ENCODE measurements at places on chromosomes 3 and 15. TPM values are rescaled to one million over a fixed set of nuclear protein-coding genes. Genes with fewer than 3 reads are reported as not detected.

Gene SAMMSON
- total RNA-seq: not detected

Gene ADIPOQ
- not detected for total RNA-seq

- H3K36me3 ChIP-seq: no peaks in the 10 kb centered on the region
- H3K27ac ChIP-seq: peak overlapping the region; percentile 83
- peak; percentile 75 for DNase-seq
- H3K27me3 ChIP-seq: no peaks in the 10 kb centered on the region
These were observed 29.3 kb upstream of the TRAK1 start for GRCh38 chr3:42061713-42062380.

DNA sequence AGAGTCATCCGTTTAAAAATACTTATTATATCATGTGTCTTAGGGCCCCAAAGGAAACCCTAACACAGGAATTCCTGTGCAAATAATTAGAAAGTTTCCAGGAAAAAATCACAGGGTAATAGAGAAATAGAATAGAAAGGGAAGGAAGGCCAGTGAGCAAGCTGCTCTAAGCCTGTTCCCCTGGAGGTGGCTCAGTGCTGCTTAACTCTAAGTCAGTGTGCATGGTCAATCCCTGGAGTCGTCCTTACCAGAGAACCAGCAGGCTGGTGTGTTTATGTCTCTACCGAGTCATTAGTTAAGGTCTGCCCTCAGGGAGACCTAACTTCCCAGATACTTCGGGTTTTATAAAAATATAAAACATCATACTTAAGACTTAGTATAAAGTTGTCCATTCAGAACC is 21.0 kb upstream of the MCF2L2 start:
- H3K4me3 ChIP-seq: peak overlapping the region; percentile 80
- peaks cover 28% of the 10 kb centered on the region for H3K4me1 ChIP-seq
- no peaks in the 10 kb centered on the region for H3K27me3 ChIP-seq
- DNase-seq: peak; percentile 56

DNA sequence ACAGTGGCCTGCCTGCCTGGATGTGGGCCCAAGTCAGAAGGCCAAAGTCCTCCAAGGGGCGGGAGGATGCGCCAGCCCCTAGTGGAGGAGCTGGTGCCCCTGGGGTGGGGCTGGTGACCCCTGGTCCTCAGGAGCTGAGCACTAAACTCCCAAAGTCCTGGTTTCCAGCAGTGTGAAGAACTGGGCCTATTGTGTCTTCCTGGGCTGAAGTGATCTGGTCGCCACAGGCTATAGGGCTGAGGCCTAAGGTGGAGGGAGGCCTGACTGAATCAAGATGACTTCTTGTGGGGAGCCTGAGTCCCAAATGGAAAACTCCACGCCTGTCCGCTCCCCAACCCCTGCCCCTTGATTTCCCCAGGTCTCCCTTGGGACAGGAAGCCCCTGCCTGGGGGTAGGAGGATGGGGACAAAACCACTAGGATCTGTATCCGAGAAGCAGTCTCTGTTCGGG is 753 bp upstream of the FES start:
- H3K27me3 ChIP-seq: no peaks in the 10 kb centered on the region
- peak; percentile 60 for DNase-seq
- peak overlapping the region; percentile 66 for H3K4me3 ChIP-seq
- H3K36me3 ChIP-seq: no peaks in the 10 kb centered on the region
- H3K27ac ChIP-seq: peak overlapping the region; percentile 83

DNA sequence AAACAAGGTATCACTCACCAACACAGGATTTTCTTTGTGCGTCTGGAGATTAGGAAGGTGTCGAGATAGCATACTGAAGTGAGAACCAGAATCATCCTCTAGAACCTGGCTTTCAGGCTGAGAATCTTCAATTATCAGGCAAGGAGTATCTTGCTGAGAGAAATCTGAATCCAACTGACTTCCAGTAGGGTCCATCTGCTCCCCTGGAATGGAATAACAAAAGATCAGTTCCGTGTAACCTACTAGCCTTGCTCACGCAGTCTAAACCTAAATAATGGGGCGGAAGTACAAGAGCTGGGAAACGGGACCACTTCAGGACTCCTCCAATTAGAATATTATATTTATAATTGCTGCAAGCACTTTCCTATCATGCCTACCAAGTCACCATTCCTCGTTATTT is 690 bp downstream of the TP53BP1 start:
- H3K4me1 ChIP-seq: peaks cover 19% of the 10 kb centered on the region
- H3K36me3 ChIP-seq: peaks cover 25% of the 10 kb centered on the region
- DNase-seq: peak; percentile 48
- H3K4me3 ChIP-seq: peak overlapping the region; percentile 91
- H3K27me3 ChIP-seq: no peaks in the 10 kb centered on the region

GRCh38 chr15:31300208-31300661 is 26.4 kb upstream of the KLF13 start:
- no peak overlapping the region for H3K4me3 ChIP-seq
- H3K27me3 ChIP-seq: no peaks in the 10 kb centered on the region
- no peak for DNase-seq
- no peaks in the 10 kb centered on the region for H3K36me3 ChIP-seq
- H3K27ac ChIP-seq: no peak overlapping the region
- peaks cover 75% of the 10 kb centered on the region for H3K4me1 ChIP-seq

GRCh38 chr3:156290924-156291271 is 170.5 kb downstream of the KCNAB1 start:
- DNase-seq: no peak
- no peak overlapping the region for H3K27ac ChIP-seq
- H3K27me3 ChIP-seq: no peaks in the 10 kb centered on the region

DNA sequence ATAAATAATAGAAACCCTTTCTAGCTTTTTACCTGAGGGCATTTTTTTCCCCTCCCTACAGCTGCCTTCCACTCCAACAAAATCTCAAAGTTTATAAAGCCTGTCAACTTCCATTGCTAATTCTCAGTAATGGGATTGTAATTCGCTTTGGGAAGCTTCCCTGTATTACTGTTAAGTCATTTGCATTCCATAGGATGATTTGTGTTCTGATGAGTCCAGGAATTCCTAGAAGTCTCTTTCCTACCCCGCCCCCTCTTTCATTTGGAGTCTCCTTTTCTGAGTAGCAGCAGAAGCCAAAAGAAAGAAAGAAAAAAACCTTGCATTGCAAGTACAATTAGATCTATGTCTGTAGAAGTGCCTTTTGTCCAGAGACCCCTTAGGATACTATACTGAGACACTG is 1033.3 kb downstream of the IGSF11 start:
- H3K4me1 ChIP-seq: no peaks in the 10 kb centered on the region
- H3K27ac ChIP-seq: no peak overlapping the region
- H3K27me3 ChIP-seq: no peaks in the 10 kb centered on the region
- H3K4me3 ChIP-seq: no peak overlapping the region
- no peaks in the 10 kb centered on the region for H3K36me3 ChIP-seq

DNA sequence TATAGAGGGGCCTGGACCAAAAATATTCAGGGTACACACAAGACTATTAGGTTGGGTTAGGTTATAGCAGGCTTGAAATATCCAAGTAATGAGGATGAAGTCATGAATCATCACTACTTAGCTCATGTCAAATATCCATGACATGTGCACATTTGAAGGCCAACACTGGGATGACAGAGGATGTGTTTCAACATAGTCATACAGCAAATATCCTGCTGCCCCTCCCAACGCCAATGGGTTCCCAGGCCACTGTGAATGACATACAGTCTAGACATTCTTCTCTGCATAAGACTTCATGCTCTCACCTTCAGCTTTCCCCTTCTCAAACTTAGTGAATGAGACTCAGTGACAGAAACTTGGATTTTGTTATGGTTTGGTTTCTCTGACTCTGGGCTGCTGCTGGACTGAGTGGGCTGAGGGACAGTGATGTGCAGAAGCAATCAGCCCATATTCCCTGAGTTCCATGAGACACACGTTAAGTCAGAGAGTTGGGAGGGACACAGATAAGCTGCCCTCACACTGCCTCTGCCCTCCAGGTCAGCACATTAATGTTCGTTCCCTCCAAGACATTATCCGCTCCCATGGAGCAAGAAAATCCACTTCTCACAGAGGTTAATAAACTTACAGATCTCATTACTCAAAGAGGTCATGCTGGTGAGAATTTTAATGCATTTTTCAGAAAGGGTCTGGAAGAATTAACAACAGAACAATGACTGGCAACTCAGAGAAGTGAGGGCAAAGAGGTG is 15.4 kb downstream of the HOMER2 start:
- H3K4me3 ChIP-seq: no peak overlapping the region
- no peaks in the 10 kb centered on the region for H3K27me3 ChIP-seq
- no peak overlapping the region for H3K27ac ChIP-seq
- H3K4me1 ChIP-seq: no peaks in the 10 kb centered on the region
- no peaks in the 10 kb centered on the region for H3K36me3 ChIP-seq
- DNase-seq: no peak

DNA sequence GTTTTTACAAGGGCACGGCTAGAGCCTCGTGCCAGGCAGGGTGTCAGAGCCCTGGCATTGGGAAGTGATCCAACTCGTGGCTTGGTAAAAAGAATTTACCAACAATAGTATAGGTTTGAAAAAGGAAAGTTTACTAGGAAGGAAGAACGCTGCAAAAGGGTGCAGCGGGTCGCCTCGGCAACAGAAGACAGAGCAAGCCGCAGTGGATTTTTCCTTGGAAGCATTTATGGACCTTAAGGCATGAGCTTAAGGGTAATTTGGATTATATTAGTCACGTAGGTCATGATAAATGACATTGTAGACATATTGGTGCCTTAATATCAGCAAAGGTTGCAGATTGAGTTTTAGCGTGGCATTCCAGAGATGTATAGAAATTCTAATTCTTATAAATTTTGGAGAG is 163.4 kb upstream of the PPP2R3A start:
- H3K27me3 ChIP-seq: no peaks in the 10 kb centered on the region
- no peak overlapping the region for H3K4me3 ChIP-seq
- no peaks in the 10 kb centered on the region for H3K36me3 ChIP-seq
- no peak overlapping the region for H3K27ac ChIP-seq
- H3K4me1 ChIP-seq: no peaks in the 10 kb centered on the region

DNA sequence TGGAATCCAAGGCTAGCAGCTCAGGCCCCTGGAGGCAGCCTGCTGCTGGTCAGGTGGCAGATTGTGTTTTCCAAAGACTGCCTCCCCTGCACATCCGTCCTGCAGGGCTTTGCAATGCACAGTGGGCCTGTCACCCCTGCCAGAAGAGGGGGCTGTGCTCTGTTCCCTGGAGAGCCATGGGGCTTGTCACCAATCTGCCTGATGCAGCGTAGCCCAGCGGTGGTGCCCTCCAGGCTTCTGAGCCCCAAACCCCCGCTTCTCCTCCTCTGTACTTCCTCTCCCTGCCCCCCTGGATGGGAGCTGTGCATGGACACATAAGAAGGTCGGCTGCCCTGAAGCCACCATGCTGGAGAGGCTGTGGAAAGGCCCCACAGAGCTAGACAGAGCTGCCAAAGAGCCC is 10.0 kb upstream of the PLXNA1 start:
- no peaks in the 10 kb centered on the region for H3K27me3 ChIP-seq
- no peak overlapping the region for H3K4me3 ChIP-seq
- peak; percentile 67 for DNase-seq
- peaks cover 7% of the 10 kb centered on the region for H3K4me1 ChIP-seq
- H3K36me3 ChIP-seq: no peaks in the 10 kb centered on the region
- no peak overlapping the region for H3K27ac ChIP-seq

All from Karpas-422 (cell line).